ENCODE measurements at places on chromosomes 2 and 18.
A peak's percentile ranks its signal among the peaks of the same experiment; 100 is the strongest.

DNA sequence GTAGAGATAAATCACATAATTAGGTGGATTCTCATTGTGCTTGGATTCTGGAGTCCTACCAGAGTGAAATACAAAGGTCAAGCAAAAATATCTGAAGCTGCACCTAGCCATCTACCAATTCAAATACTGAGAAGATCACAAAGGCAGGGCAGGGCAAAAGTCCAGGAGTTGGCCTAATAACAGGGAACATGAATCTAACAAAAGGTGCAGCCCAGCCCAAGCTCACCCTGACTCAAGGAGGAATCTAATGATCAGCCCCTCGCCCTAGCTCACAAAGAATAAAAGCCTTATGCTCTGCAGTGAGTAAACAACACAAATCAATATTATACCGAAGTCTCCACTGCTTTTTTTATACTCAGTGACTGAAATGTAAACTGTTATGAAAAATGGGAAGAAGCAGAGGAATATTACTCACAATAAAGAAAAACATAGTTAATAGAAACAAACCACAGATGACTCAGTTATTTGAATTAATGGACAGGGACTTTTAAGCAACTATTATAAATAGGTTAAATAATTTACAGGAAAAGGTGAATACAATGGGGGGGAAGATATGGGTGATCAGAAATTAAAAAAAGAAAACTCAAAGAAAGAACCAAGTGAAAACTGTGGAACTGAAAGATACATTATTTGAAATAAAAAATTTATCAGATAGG lies 49.5 kb downstream of the ANTXR1 start:
- no peak for DNase-seq

GRCh38 chr18:14943486-14943885 lies 195.5 kb downstream of the ANKRD30B start:
- no peak for DNase-seq

- no peak for DNase-seq
These were observed 173.6 kb downstream of the GALR1 start for GRCh38 chr18:77422974-77423867.

DNA sequence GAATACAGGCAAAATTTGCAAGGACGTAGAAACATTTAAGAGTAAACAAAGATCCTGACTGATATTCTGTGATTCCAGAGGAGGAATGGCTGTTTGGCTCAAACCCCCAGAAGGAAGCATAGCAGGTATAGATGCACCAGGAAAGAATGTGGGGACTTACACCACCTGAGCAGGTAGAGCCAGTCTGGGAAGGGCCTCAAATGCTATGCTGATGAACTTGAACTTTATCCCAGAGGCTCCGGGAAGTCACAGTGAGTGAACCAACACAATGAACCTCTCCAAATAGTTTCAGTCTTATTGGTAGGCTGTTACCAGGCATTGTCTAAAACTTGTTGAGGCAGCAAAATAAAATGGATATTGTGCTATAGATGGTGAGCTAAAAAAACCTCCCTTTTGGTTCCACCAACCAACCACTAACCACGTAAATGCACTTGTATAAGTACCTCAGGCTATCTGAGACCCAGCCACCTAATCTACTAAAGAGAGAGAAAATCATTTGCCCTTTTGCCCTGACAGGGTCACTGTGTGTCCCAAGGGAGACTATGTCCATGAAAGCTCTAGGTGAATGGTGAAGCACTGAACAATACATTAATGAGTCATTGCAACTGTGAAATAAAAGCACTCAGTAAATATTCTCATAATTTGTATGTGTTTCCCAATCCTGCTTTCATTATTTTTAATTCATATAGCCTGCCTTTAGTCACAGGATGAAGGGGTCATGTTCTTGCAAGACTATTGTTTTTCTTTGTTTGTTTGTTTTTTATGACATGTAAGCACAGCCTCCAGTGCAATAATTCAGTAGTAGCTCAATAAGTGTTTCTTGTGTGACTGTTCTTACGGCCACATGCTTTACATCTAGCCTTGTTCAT lies 911.6 kb downstream of the EPHA4 start:
- DNase-seq, result no peak

DNA sequence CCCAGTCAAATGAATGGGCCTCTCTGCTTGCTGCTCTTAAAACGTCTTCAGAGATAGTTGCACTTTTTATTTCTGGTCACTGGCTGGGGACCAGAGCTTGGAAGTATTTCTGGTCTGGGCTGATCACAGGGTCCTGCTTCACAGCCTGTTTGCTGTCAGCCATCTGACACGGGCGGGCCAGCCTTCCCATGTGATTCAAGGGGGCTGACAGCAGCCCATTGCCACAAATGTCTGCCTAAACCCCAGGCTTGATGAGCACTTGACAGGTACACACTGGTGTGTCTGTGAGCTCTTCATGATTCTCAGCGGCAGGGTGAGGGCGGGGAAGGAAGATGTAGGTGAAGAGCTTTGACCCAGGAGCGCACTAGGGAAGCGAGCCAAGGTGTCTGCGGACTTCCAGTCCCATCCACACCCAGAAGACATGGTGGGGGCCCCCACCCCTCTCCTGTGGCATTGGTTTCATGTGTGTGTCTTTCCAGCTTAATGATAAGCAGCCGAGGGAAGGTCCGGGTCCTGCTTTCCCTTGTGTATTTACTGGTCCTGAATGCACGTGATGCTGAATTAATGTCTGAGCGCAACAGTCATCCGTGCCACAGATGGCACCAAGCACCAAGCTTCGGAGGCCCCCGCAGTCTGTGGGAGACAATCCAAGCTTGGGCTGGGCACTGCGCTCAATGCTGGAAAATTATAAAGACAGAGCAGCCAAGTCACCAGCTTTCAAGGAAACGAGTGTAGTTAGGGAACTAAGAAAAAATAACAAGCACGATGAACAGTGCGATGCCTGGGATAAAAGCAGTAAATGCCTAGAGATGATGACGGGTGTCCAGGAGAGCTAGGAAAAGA lies 73.3 kb downstream of the SH3BP4 start:
- no peak for DNase-seq

DNA sequence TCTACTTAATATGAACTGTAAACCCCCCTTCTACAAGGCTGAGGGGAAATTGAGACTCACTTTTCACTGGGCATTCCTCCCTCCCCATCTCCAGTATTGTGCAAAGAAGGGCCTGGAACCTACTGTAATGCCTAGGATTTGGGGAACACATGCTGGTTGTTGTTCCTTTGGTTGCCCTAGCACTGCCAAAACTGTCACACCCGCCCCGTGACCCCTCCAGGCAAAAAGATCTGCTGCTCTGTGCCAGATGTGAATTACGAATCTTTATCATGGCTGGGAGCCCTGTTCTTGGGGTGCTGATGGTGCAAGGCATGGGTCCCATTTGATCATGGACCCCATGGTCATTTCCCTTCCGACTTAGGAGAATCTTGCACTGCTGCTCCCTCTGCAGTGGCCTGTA lies 95.4 kb downstream of the CABLES1 start:
- DNase-seq, result no peak

DNA sequence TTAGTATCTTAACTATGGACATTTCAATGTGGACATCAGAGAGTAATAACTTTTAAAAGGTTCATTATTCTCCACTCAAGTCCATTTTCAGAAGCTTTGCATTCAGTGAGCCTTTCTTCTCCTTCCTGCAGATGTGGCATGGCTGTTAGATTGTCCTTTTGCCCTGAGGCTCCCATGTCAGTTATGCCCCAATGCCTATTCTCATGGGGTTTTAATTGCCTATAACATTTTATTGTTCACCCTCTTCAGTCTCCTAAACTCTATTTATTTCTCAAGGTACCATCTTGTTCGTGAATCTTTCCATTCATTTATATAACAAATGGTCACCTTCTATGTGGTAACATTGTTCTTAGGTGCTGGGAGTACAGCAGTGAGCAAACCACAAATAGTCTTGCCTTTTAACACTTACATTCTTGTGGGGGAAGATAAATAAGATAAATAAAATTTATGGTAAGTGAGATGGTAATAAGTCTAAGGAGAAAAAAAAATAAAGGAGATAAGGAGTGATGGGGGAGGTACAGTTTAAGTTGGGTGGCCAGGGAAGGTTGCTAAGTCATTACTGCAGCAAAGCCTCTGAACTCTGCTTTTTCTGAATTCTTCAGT lies 277.9 kb upstream of the SIX3 start:
- no peak for DNase-seq

- DNase-seq, result no peak
These were observed 2.6 kb downstream of the CHRNG start for GRCh38 chr2:232541961-232542714.

GRCh38 chr2:48719480-48720177 lies 35.9 kb downstream of the LHCGR start:
- no peak for DNase-seq

DNA sequence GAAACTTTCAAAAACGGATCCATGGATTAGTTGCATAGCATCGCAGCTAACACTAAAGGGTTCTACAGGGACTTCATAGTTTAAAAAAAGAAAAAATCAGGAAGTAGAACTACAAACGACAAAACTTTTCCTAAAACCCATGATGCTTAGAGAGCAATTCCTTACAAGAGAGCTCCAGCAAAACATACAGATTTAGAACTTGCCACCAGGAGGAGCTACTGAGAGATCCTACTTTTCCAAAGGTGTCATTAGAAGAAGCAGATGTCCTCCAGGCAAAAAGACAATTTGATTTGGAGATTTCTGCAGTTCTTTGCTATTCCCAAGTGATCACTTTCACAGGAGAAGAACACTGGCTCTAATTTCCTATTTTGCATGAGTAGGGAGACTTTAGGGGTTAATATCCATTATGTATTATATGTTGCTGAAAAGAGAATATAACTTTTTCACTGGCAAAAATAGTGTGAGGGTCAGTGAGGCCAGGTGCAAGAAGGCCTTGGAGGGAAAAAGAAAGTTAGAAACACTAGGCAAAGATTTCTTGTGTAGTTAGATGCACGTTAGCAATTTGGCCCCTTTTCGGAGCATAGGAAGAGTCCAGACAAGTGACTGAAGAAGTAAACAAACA lies 436.2 kb downstream of the SUCLG1 start:
- peak; percentile 44 for DNase-seq

DNA sequence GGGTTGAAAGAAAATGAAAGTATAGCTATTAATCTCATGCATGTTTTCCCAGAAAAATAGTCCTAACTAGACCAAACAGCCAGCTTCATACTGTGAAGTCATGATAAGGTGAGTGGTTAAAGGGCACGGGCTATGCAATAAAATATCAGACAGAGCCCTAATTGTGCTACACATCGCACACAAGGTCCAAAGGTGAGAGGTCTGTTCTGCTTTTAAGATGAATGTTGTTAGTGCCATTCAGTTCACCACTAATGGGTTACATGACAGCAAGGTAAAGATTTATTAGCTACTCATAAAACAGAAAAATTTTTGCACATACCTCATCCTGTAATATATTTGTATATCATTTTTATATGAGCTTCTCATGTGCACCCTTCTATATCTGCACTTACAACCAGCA lies 105.0 kb upstream of the STK17B start:
- no peak for DNase-seq

DNA sequence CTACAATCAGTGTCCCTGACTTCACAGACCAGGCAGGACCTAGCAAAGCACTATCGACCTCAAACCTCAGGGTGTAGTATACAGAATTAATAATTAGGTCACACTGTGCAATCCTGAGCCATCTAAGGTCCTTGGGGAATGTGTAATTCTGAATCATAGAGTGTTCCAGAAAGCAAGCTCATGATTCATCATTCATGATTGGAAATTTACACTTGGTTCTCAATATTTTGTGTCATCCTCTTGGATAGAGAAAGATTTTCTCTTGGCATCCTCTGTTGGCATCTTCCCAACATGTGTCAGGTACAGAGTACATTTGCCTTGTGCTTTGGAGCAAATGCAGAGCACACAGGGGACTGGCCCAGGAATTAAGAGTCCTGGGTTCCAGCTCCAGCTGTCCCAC lies 245.0 kb upstream of the NT5C1B start:
- DNase-seq, result no peak

GRCh38 chr2:69298261-69298660 lies 88.8 kb downstream of the GFPT1 start:
- no peak for DNase-seq

GRCh38 chr2:236840215-236840614 lies 245.5 kb upstream of the COPS8 start:
- DNase-seq, result no peak

DNA sequence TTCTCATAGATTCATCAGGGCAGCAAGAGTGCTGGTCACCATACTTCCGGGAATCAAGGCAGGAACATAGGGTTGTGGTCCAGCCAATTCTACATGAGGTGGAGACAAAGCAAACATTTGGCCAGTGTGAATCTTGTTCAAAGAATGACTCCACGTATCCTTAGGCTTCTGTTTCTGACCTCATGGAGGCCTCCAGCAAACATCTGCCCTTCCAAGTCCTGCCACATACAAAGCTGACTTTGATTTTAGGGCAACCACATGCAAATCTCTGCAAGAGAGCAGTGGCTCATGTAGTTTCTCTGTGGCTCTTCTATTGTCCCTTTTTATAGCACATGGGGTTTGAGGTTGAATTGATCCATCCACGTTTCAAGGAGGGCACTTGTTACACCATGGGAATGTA lies 132.1 kb upstream of the MMADHC start:
- DNase-seq, result no peak

- DNase-seq, result no peak
These were observed 117.0 kb downstream of the NFATC1 start for GRCh38 chr18:79512461-79513380.

- DNase-seq, result no peak
These were observed 41.3 kb downstream of the MYCN start for GRCh38 chr2:15981646-15982045.

DNA sequence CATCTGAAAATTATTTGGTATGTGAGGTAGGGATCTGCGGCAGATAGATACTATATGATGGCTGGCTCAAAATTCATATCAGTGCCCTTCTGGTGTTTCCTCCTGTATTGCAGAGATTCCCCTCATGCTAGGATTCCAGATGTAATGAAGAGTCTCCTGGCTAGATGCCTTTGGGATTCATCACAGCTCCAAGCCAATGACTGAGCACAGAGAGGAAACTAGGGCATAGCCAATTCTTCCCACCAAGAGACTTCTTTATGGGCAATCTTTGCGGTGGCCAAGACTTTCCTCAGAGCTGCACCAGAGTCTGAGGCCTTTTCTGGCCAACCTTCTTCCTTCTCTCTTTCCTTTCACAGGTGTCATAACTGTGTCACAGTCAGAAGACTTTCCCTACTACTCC lies 25.5 kb upstream of the CIB4 start:
- DNase-seq, result no peak

GRCh38 chr2:23658466-23658942 lies 268.4 kb downstream of the ATAD2B start:
- DNase-seq, result peak; percentile 60

GRCh38 chr2:182550234-182550633 lies 123.4 kb upstream of the PDE1A start:
- DNase-seq, result no peak

- no peak for DNase-seq
These were observed 180.4 kb downstream of the TRIB2 start for GRCh38 chr2:12897181-12897580.

DNA sequence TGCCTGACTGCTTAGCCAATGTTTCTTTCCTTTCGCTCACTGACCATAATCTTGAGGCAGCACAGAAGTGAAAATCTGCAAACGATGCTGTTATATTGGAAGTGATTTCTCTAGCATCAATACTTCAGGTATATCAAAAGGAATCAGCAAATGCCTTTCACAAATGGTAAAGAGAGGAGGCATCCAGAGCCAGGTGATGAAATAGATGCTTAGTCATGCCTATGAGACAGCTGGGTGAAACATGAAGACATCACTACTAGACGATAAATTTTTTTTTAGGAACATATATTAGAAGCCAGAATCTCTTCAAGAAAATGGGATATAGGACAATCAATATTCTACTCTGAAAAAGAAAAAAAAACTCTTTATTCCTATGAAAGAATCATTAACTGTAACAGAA lies 249.2 kb upstream of the SLC39A10 start:
- DNase-seq, result no peak

GRCh38 chr2:182049372-182050148 lies 63.9 kb downstream of the PPP1R1C start:
- DNase-seq, result no peak

GRCh38 chr2:6605836-6606505 lies 259.7 kb downstream of the CMPK2 start:
- no peak for DNase-seq
